ENCODE measurements at places on chromosomes 13 and 19. TPM values are rescaled to one million over a fixed set of nuclear protein-coding genes. Genes with fewer than 3 reads are reported as not detected.

Gene CRX
- total RNA-seq: not detected

Gene PLEKHF1
- total RNA-seq: 37.5 TPM

DNA sequence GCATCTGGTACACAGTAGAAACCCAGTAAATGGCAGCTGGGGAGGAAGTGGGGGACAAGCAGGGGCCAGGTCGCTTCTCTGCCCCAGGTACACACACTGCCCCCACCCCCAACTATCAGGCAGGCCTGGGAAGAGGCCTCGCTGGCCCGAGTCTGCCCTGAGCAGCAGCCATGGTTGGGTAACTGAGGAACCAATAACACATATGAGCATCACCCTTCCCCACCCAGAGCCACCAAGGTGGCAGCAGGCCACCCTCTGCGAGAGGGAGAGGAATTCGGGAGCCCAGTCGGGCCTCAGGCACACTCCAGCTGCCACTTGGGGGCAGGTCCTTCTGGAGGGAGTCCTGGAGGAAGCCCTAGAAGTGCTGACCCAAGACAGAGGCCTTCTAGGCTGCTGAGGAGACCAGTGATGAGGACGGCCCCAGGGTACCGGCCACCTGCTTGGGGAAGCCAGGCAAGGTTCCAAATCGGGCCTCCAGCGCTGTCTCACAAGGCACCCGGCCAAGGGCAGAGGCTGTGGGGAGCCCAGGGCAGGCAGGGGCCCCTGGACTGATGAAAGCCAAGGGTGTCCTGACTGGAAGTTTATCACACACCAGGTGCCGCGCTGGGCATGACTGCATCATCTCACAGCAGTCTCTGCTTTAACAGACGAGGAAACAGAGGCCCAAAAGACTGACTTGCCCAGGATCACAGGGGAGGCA is 14.0 kb upstream of the KPTN start:
- DNase-seq: no peak

DNA sequence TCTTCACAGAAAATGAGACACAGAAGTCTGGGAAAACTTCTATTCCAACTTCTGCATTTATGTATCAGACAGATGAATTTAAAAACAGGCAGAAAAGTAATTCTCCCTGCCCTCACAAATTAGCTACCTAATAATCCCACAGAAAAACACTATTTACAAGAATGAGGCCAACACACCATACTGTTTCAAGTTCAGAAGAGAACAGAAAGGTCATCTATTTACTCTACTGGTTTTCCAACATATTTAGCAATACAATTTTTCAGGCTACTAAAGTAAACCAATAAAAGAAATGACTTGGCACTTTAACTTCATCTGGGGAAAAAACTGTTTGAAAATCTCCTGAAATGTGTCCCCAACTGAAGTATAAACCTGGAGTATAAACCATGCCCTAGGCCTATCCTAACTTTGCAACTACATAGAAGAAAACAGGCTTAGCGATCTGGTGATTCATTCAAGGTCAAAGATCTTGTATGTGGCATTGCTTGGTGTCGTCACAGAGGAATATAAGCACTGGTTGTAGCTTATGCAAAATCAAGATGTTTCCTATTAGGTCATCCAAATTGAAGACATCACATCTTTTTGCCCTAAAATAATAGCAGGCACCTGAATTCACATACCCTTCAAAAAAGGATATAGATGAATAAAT is 20.1 kb upstream of the EBPL start:
- DNase-seq: no peak

DNA sequence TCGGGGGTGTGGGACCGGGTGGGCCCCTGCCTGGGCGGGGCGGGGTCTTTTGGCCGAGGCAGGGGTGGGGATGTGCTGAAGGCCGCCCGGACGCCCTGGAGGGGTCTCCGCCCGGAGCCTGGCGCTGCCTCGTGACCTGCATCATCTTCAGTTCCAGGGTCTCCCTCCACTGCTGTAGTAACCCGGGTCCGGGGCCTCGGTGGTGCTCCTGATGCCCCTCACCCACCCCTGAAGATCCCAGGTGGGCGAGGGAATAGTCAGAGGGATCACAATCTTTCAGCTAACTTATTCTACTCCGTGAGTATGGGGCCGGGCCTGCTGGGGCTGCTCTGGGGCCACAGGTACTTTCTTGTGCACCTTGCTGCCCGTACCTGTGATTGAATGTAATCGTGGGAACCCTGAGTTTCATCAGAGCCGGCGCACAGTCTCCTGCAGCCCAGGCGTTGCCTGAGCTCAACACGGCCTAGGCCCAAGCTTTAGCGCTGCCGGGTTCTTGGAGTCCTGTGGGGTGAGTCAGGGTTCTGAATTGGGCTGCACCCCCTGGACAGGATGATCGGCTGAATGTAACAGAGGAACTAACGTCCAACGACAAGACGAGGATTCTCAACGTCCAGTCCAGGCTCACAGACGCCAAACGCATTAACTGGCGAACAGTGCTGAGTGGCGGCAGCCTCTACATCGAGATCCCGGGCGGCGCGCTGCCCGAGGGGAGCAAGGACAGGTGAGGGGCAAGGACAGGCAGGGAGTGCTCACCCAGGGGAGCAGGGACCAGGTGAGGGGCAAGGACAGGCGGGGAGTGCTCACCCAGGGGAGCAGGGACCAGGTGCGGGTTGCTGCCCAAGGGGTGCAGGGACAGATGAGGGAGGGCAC is 10.5 kb downstream of the PEAK3 start:
- DNase-seq: peak; percentile 58

GRCh38 chr13:65472336-65472735 is 1757.8 kb downstream of the PCDH9 start:
- no peak for DNase-seq

Gene KCNN1
- total RNA-seq: not detected

DNA sequence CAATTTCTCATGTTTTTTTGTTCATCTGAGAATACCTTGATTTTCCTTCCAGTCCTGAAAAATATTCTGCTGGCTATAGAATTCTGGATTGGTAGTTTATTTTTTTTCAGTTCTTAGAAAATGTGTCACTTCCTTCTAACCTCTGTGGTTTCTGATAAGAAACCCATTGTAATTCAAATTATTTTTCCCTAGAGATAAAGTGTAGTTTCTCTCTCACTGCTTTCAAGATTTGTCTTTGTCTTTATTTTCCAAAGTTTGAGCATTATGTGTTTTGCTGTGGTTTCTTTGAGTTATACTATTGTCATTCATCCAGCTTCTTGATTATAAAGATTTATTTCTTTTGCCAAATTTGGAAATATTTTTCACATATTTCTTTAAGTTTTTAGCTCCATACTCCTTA is 324.0 kb upstream of the SPRY2 start:
- DNase-seq: no peak

DNA sequence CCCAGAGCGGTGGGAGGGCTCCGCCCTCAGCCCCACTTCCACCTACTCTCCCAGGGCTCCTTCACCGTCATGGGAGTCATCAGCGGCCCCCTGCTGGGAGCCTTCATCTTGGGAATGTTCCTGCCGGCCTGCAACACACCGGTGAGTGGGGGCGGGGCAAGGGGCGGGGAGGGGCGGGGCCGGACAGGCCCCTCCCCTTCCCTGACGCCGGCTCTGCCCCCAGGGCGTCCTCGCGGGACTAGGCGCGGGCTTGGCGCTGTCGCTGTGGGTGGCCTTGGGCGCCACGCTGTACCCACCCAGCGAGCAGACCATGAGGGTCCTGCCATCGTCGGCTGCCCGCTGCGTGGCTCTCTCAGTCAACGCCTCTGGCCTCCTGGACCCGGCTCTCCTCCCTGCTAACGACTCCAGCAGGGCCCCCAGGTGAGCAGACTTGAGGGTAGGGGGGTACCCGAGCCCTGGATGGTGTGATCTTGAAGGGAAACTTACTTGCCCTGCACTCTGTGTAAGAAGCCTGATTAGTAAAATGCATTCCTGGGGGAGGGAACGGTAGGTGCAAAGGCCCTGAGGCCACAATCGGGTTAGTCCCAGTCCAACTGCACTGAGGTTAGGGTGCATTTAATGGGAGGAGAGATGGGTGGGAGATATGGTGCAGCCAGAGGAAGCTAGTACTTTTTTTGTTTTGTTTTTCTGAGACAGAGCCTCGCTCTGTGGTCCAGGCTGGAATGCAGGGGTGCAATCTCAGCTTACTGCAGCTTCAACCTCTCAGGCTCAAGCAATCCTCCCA is 12.1 kb downstream of the SLC5A5 start:
- no peak for DNase-seq

DNA sequence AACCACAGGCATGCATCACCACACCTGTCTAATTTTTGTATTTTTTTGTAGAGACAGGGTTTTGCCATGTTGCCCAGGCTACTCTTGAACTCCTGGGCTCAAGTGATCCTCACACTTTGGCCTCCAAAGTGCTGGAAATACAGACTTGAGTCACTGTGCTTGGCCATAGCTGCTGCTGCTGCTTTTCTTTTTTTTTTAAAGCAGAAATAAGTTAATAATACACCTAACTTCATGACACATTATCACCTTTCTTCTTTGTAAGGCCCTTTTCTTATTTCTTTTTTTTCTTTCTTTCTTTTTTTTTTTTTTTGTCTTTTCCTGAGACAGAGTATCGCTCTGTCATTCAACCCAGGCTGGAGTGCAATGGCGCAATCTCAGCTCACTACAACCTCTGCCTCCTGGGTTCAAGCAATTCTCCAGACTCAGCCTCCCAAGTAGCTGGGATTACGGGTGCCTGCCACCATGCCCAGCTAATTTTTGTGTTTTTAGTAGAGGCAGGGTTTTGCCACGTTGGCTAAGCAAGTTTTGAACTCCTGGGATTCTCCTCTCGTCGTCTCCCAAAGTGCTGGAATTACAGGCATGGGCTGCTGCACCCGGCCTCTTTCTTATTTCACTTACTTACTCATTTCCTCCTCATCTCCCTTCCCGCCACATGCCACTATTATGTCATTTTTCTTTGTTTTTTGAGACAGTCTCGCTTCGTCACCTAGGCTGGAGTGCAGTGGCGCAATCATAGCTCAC is 8.7 kb downstream of the SHKBP1 start:
- no peak for DNase-seq

- DNase-seq: no peak
Observed at GRCh38 chr13:40379196-40379595, 287.2 kb downstream of the FOXO1 start.

- DNase-seq: no peak
Observed at GRCh38 chr13:47945738-47946137, 55.3 kb downstream of the SUCLA2 start.

- no peak for DNase-seq
Observed at GRCh38 chr13:30564489-30564888, 53.2 kb upstream of the USPL1 start.

DNA sequence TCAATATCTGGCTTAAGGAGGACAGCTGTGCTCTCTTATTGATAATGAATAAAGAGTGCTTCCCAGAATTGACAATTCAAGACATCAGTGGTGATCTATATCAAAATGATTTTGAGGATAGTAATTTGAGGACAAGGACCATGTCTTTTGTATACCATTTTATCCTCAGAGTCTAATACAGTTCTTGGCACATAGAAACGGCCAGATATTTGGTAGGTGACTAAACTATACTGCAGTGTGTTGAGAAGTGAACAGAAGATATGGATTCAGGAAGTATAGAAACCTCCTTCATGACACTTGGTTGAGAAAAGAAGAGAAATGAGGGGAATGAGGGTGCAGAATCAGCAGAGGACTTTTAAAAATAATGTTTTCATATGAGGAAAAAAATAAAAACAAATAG is 16.1 kb upstream of the LMO7 start:
- DNase-seq: no peak

- no peak for DNase-seq
Observed at GRCh38 chr13:72473321-72473720, 254.1 kb downstream of the MZT1 start.

All from CD4-positive, alpha-beta T cell (primary cell).